Endodermal cell (in vitro differentiated cells): ENCODE measurements at places on chromosomes 1 and 21.

DNA sequence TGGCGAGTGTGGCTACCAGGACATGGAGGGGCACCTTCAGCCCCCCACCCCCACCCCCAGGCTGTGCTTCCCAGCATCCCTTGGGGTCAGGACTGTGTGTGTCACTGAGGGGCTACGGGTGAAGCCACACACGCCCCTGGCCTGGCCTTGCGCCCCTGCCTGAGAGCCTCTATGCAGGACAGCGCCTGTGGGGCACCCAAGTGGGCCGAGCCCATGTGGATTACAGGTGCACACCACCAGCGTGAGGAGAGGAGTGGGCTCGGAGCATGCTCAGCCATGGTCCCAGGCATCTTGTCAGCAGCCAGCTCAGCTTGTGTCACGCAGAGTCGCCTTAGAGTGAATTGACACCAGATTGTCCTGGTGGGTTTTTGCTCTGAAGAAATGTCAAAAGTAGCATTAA lies 27.9 kb downstream of the FAAP20 start:
- no peaks in the 10 kb centered on the region for H3K4me1 ChIP-seq
- H3K36me3 ChIP-seq, result peaks cover 4% of the 10 kb centered on the region
- H3K27me3 ChIP-seq, result no peaks in the 10 kb centered on the region
- H3K27ac ChIP-seq, result no peak overlapping the region

DNA sequence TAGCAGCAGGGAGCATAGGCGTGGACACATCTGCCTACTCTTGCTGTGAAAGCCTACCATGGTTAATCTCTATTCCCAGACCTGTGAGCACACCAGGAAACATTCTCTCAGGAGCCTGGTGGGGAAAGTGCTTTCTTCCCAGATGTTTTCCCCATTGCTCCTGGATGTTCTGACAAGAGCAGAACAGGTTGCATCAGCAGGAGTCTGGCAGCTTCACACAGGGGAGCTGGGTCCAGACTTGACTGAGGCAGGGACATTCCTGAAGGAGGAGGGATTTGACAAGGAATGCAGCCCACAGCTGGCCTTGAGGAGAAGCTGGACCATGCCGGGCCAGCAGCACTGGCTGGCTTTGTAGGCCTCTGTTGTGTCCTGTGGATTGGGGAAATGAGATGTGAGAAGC lies 21.0 kb upstream of the ARTN start:
- no peak overlapping the region for H3K4me3 ChIP-seq
- H3K36me3 ChIP-seq, result no peaks in the 10 kb centered on the region
- H3K27ac ChIP-seq, result no peak overlapping the region

GRCh38 chr1:204756811-204757210 lies 71.3 kb upstream of the LRRN2 start:
- H3K4me3 ChIP-seq, result no peak overlapping the region
- no peak for DNase-seq
- H3K27me3 ChIP-seq, result no peaks in the 10 kb centered on the region
- H3K27ac ChIP-seq, result no peak overlapping the region
- no peaks in the 10 kb centered on the region for H3K4me1 ChIP-seq
- H3K36me3 ChIP-seq, result no peaks in the 10 kb centered on the region

DNA sequence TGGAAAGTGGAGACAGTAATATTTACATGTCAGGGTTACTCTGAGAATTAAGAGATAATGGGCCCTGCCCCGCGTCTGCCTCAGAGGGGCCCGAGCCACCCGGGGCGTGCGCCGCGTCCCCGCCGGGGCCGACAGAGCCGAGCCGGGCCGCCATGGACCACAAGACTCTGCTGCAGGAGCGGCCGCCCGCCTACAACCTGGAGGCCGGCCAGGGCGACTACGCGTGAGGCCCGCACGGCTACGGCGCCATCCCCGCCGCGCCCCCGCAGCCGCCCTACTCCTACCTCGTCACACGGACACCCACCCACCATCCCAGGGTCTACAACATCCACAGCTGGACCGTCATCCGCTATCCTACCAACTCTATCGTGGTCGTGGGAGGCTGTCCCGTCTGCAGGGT lies 35.1 kb upstream of the LRRC39 start:
- no peaks in the 10 kb centered on the region for H3K4me1 ChIP-seq
- no peak overlapping the region for H3K27ac ChIP-seq
- no peaks in the 10 kb centered on the region for H3K27me3 ChIP-seq
- peaks cover 62% of the 10 kb centered on the region for H3K36me3 ChIP-seq
- peak; percentile 44 for DNase-seq

DNA sequence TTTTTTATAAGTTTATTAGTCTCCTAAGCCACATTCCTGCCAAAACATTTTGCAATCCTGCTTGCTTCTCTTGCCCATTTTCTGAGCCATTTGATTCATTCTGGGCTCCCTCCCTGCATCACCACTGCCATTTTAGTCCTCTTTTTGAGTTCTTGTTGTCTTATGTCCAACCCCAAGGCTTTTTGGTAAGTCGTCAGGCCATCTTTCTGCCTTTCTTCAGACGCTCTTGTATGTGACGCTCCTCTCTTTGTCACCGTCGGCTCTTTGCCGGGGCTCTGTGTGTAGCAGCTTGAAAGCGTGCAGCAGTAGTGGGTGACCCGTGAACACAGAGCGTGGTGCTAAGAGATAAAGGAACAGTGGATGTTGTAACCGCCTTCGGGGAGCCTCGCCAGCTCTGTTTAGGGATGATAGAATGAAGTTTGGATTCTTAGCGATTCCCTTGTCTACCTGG lies 14.6 kb downstream of the HUNK start:
- no peak overlapping the region for H3K27ac ChIP-seq
- H3K27me3 ChIP-seq, result no peaks in the 10 kb centered on the region
- no peaks in the 10 kb centered on the region for H3K4me1 ChIP-seq
- no peaks in the 10 kb centered on the region for H3K36me3 ChIP-seq
- H3K4me3 ChIP-seq, result no peak overlapping the region

DNA sequence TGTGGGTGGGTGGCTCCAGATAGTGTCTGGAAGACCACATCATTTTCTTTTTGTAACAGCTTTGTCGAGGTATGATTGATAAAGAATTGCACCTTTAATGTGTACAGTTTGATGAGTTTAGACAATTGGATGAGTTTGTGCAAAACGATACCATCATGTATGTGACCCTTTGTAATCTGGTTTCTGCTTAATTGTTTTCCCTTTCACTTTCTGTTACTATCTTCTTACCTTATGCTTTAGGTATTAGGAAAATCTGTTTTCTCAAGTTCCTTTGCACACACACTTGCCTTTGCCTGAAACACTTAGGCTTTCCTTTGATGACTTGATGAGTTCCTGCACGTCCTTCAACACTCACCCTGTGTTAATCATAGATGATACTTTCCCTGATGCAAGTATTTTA lies 6.8 kb downstream of the OR10Z1 start:
- no peaks in the 10 kb centered on the region for H3K36me3 ChIP-seq
- peaks cover 3% of the 10 kb centered on the region for H3K4me1 ChIP-seq
- H3K4me3 ChIP-seq, result no peak overlapping the region
- no peaks in the 10 kb centered on the region for H3K27me3 ChIP-seq

GRCh38 chr1:207836591-207837347 lies 74.2 kb downstream of the CD34 start:
- no peaks in the 10 kb centered on the region for H3K36me3 ChIP-seq
- no peaks in the 10 kb centered on the region for H3K27me3 ChIP-seq
- H3K4me3 ChIP-seq, result no peak overlapping the region
- no peak overlapping the region for H3K27ac ChIP-seq

DNA sequence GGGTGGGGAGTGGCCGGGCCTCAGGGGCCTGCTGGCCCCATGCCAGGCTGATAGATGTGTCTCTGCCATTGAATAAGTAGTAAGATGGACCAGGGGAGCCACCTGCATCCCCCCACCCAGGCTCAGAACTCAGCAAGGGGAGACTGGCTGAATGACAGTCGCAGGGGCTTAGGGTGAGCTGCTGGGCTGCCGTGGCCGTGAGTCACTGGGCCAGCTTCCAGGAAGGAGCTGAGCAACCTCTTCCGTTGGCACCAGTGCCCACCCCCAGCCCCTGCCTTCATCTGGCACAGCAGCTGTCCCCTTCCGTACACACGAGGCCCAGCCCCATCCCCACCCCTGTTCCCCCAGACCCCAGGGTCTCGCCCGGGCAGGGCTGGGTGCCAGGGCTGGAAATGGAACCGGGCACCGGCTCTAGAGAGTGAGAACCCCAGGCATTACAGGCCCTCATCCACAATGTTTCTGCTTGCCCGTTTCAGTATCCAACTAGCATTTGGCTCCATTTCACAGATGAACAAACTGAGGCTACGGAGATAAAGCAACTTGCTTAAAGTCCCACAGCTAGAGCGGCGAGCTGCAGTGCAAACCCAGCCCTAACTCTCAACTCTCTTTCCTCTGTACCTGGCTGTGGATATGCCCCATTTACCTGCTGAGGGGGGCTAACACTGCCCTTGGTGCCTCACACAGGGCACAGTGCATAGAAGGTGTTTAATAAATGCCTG lies 10.2 kb downstream of the WNT4 start:
- no peak overlapping the region for H3K27ac ChIP-seq
- no peaks in the 10 kb centered on the region for H3K36me3 ChIP-seq
- no peaks in the 10 kb centered on the region for H3K27me3 ChIP-seq

- H3K27me3 ChIP-seq, result no peaks in the 10 kb centered on the region
- no peaks in the 10 kb centered on the region for H3K36me3 ChIP-seq
- H3K4me1 ChIP-seq, result no peaks in the 10 kb centered on the region
- peak; percentile 56 for DNase-seq
- no peak overlapping the region for H3K27ac ChIP-seq
These were observed 157.5 kb upstream of the FGGY start for GRCh38 chr1:59139396-59139795.

DNA sequence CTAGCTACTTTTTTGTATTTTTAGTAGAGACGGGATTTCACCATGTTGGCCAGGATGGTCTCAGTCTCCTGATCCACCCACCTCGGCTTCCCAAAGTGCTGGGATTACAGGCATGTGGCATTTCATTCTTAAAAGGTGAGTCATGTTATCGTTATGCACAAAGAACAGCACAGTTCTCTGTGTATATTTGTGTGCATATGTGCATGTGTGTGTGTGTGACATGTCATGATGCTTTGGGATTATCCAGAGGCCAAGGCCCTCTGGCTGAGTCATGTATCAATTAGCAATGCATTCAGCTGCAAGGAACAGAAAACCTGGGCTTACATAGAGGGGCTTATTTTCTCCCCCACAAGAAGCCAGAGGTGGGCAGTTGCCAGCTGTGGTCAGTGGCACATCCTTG lies 301.7 kb upstream of the KAZN start:
- DNase-seq, result no peak
- H3K27ac ChIP-seq, result no peak overlapping the region
- no peak overlapping the region for H3K4me3 ChIP-seq
- H3K27me3 ChIP-seq, result no peaks in the 10 kb centered on the region
- no peaks in the 10 kb centered on the region for H3K4me1 ChIP-seq

DNA sequence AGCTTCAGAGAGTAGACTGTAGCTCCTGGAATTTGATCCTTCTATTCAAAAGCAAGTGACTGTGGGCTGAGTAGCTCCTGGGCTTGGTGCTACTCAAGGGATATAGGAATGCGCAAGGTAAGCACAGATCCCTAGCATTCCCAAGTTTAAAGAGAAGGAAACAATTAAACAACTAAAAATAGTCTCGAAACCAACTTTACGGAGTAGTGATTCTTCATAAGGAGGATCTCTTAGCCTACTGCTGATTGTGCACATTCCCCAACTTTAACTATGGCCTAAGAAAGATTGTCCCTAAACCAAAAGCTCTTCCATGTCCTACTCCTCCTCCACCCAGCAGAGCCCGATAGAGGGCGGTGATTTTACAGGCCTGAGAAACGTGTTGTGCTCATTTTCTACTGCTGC lies 226.5 kb upstream of the CAMK1G start:
- peaks cover 14% of the 10 kb centered on the region for H3K4me1 ChIP-seq
- DNase-seq, result no peak
- no peaks in the 10 kb centered on the region for H3K27me3 ChIP-seq
- no peaks in the 10 kb centered on the region for H3K36me3 ChIP-seq

GRCh38 chr1:12371053-12371452 lies 141.2 kb downstream of the VPS13D start:
- no peaks in the 10 kb centered on the region for H3K27me3 ChIP-seq
- H3K27ac ChIP-seq, result no peak overlapping the region
- DNase-seq, result no peak
- no peak overlapping the region for H3K4me3 ChIP-seq
- H3K36me3 ChIP-seq, result peaks cover 20% of the 10 kb centered on the region

DNA sequence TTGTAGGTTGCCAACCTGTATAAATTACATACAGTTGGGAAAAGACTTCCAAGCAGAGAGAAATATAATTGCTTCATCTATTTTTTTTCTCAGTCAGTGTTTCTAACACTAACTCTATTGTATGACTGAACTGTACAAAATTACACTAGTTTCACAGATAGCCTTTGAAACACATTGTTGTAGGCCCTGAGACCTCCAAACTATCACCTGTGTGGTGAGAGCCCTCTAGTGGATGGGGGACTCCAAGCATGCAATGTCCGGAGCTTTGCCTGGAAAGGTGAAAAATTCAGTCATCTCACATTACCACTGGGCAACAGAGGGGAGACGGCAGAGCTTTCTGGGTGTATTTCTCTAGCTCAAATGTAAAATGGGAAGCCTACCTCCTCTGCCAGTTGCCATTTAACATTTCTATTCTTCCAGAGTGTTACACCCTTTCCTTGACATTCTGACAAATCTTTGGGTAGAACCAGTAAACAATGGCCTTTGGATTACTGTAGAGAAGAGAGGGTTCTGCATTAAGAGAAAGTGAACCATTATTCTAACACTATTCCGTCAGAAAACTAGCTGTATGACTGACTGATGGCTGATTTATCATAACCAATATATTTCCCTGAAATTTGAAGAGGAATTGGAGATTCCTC lies 212.2 kb downstream of the LYPLAL1 start:
- H3K4me3 ChIP-seq, result no peak overlapping the region
- peaks cover 7% of the 10 kb centered on the region for H3K4me1 ChIP-seq
- no peaks in the 10 kb centered on the region for H3K36me3 ChIP-seq
- H3K27ac ChIP-seq, result no peak overlapping the region

DNA sequence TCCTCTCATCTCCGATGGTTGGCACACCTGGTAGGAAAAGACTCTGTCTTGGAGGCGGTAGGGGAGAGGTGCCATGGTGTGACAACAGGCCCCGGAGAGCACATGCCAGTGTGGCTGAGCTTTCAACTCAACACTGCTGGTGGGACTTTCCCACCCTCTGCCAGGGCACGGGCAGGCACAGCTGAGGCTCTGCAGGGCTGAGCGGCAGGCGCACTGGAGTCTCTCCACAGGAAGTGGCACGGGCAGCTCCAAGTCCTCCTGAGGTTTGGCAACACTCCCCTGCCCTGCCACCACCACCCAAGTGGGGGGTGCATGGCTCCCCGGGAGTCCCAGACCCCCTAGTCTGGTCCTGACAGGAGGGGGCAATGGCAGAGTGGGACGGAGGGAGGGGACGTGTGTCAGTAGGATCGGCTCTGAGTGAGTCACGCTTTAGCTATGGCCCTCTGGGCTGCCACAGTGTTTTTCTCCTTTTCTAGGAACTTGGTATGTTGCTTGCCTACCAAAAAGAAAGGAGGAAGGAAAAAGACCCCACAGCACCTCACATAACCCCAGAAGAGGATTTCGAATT lies 27.3 kb upstream of the EVA1B start:
- no peak overlapping the region for H3K4me3 ChIP-seq
- DNase-seq, result no peak
- no peaks in the 10 kb centered on the region for H3K4me1 ChIP-seq
- H3K36me3 ChIP-seq, result peaks cover 74% of the 10 kb centered on the region
- no peaks in the 10 kb centered on the region for H3K27me3 ChIP-seq

GRCh38 chr1:165342587-165342986 lies 13.9 kb downstream of the LMX1A start:
- H3K27me3 ChIP-seq, result peaks cover 10% of the 10 kb centered on the region
- H3K4me3 ChIP-seq, result no peak overlapping the region
- H3K4me1 ChIP-seq, result peaks cover 10% of the 10 kb centered on the region
- no peaks in the 10 kb centered on the region for H3K36me3 ChIP-seq

GRCh38 chr1:174875306-174875705 lies 124.4 kb upstream of the CACYBP start:
- no peaks in the 10 kb centered on the region for H3K27me3 ChIP-seq
- no peak overlapping the region for H3K27ac ChIP-seq
- DNase-seq, result peak; percentile 66
- H3K4me3 ChIP-seq, result peak overlapping the region; percentile 73
- no peaks in the 10 kb centered on the region for H3K36me3 ChIP-seq
- peaks cover 19% of the 10 kb centered on the region for H3K4me1 ChIP-seq
